GDM1 (cell line): ENCODE measurements at places on chromosomes 16 and 17.

DNA sequence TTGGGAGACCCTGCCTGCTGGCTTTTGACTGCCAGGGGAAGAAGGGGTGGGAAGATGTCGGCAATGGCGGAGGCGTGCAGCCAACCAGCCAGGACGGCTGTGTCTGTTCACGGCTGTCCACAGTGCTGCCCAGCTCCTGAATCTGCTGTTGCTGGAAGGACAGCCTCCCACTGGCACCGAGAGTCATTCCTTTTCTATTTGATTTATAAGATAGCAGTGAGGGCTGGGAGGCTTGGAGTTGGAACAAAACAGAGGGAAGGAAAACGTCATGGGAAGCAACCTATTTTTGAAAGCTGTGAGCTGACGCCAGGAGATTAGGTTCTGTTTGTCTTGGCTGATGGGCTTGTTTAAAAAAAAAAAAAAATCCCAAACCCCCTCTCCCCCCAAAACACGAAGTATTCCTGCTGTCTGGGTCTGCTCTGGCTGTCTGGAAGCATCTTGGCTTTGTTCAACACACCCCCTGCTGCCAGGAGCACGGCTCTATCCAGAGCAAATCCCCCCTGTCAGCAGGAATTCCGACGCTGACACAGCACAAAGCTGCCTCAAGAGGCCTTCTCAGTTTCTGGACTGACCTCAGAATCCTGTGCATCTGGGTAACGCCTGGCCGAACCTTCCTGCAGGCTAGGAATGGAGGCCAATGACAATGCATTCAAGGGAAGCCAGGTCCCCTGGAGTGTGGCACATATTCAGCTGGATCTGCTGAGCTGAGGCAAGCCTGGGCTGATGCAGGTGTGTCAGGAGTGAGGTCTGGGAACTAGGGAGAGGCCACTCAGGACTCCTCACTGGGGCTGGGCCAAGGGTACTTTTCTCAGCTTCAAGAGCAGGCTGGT lies 41.0 kb upstream of the SREBF1 start:
- DNase-seq: no peak

DNA sequence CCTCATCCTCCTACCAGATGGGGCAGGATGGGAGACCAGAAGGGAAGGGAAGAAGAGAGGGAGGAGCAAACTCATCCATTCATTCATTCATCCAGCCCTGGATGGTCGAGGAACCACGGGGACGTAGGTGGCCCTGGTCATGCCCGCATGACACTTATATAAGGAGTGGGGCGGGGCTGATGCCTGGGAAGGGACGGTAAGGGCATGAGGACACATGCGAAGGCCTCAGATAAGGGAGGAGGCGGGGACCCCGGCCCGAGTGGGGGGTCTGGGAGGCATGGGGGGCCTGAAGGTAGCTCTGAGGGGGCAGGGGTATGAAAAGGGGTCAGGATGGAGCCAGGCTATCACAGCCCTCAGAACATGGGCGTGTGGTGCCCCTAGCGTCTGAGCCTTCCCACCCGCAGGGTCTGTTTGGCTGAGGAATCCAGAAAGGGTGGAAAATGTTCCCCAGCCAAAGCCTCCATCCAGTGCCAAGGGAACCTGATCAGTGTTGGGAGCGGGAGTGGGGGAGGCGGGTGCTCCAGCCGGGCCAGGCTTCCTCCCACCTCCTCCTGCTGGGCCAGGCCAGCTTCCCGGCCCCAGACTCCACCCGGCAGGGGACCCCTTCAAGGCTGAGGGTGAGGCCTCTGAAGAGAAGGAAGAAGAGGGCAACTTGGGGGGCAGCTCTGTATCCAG lies 17.6 kb upstream of the CD79B start:
- DNase-seq: no peak

DNA sequence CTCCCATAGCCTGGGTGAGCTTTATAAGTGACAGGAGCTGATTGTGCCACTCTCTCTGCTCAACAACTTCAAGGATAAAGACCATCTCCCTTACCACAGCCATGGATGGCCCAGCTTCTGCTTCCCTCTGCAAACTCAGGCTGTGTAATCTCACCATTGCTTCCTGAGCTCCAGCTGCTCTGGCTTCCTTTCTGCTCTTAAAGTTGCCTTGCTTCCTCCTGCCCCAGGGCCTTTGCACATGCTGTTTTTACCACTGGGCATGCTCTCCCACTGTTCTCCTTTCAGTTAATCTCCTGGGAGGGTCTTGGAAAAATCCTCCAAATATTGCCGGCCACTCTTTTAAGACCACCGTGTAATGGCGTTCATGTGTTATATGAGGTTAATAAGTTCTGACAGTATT lies 265.1 kb upstream of the C16orf82 start:
- DNase-seq: no peak

DNA sequence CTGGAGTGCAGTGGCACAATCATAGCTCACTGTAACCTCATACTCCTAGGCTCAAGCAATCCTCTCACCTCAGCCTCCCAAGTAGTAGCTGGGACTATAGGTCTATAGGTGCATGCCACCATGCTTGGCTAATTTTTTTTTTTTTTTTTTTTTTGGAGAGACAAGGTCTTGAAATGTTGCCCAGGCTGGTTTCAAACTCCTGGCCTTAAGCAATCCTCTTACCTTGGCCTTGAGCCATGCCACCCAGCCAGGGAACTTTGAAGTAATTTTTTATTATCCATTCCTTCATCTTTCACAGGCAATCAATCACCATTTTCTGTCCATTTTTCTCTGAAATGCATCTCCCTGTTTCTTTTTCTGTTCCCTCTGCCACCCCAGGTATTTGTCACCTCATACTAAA lies 6.3 kb upstream of the PSMD7 start:
- no peak for DNase-seq

GRCh38 chr16:52861614-52862022 lies 191.1 kb downstream of the CHD9NB start:
- DNase-seq: no peak

DNA sequence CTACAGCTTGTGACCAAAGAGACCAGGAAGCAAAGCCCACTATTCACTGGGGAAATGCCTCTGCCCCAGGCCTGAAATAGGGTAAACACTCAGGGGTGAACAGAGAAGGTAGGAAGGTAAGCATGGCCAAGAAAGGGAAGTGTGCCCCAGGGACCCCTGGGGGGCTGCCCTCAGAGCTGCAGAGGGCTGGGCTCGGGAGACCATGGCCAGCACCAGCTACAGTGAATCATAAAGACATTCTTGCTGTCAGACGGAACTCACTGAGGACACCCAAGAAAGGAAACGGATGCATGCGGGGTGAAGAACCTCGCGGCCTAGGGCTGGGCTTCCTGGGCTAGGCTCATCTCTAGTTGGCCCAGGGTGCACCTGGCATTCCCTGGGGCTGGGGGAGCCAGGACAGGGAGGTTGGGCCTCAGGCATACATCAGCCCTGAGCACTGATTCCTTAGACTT lies 9.6 kb downstream of the HIC1 start:
- DNase-seq: no peak

GRCh38 chr16:89192956-89193575 lies 7.3 kb downstream of the SLC22A31 start:
- peak; percentile 79 for DNase-seq

GRCh38 chr16:31876951-31877828 lies 3.6 kb downstream of the ZNF267 start:
- DNase-seq: no peak

GRCh38 chr16:20300312-20301097 lies 26.8 kb downstream of the GP2 start:
- peak; percentile 39 for DNase-seq

- DNase-seq: no peak
Measured at GRCh38 chr16:28179354-28179753, 32.4 kb downstream of the XPO6 start.

GRCh38 chr17:7961421-7961820 lies 29.4 kb downstream of the CNTROB start:
- no peak for DNase-seq
